ENCODE measurements at places on chromosomes 4 and X. TPM values are rescaled to one million over a fixed set of nuclear protein-coding genes. Genes with fewer than 3 reads are reported as not detected.

- H3K4me1 ChIP-seq, result no peaks in the 10 kb centered on the region
- DNase-seq, result no peak
- H3K27me3 ChIP-seq, result no peaks in the 10 kb centered on the region
- H3K4me3 ChIP-seq, result no peak overlapping the region
Observed at GRCh38 chr4:174553828-174554227, 31.5 kb upstream of the HPGD start.

- DNase-seq, result no peak
- H3K4me3 ChIP-seq, result no peak overlapping the region
- no peaks in the 10 kb centered on the region for H3K36me3 ChIP-seq
- H3K4me1 ChIP-seq, result no peaks in the 10 kb centered on the region
- H3K27me3 ChIP-seq, result no peaks in the 10 kb centered on the region
- no peak overlapping the region for H3K27ac ChIP-seq
Observed at GRCh38 chrX:80316526-80316925, 103.7 kb upstream of the TENT5D start.

DNA sequence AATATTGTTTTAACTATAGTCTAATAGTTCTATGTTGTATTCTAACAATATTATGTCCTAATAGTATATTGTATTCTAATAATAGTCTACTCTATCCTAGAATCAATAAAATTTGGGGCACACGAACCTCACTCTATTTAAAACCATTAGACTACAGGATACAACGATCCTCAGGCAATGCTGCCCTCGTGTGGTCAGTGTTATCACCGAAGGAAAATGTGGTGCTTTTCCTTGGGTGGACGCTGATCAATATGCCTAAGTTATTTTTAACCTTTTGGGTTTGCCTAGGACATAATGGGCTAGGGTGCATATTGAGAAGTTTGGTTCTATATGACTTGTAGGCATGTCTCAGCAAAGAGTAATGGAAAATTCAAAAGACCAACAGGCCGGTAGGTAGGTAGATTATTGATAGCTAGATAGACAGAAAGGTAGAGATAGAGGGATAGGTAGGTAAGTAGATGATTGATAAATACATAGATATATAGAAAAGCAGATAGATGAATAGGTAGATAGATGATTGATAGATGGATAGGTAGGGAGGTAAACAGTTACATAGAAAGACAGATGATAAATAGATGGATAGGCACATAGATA lies 75.1 kb downstream of the PRKX start:
- no peak overlapping the region for H3K27ac ChIP-seq
- H3K27me3 ChIP-seq, result no peaks in the 10 kb centered on the region
- no peaks in the 10 kb centered on the region for H3K4me1 ChIP-seq
- H3K36me3 ChIP-seq, result no peaks in the 10 kb centered on the region
- peak; percentile 58 for DNase-seq

DNA sequence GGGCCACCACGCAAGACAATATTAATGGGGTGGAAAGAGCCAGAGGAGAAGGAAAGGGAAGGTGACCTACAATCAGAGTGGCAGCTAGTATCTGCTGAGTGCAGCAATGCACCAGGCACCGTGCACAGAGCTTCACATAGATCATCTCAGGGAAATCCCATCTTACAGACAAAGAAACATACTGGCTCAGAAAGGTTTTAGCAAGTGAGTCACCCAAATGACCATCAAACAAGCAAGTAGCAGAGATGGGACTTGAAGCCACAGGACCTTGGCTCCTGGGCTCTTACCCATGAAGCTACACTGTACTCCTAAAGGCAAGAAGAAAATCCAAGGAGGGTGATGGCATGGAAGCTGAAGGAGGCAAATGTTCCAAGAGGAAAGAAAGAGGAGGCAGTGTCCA lies 6.8 kb downstream of the ANXA5 start:
- peak overlapping the region; percentile 57 for H3K27ac ChIP-seq
- no peaks in the 10 kb centered on the region for H3K36me3 ChIP-seq
- no peak overlapping the region for H3K4me3 ChIP-seq
- H3K4me1 ChIP-seq, result peaks cover 23% of the 10 kb centered on the region

DNA sequence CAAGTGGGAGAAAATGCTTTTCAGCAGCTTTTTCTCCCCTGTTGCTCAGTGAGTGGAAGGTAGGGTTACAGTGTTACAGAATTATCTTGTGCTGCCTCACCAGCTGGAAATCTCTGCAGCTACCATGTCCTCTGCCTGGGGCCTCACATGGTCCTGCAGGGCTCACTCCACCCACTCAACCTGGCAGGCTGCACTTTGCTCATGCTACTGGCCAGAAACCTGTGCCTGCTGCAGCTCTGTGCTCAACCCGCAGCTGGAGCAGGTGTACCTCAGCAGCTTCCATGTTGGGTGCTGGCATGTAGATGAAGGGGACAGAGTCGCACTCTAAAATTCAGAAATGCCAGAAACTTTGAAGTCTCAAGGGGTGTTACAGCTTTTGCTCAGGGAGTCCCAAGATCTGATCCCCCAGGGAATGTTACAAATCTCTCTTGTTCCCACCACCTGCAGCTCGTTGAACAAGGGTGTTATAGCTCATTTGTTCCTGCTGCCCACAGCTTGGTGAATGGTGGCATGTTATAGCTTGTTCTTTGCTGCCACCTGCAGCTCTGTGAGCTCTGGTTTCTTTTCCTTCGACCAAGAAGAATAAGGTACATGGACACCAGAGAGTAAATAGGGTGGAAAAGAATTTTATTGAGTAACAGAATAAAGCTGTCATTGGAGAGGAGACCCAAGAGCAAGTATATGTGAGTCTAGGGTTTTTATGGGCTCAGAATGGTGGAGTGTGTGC lies 845.8 kb downstream of the TECRL start:
- no peaks in the 10 kb centered on the region for H3K36me3 ChIP-seq
- no peak overlapping the region for H3K27ac ChIP-seq
- no peaks in the 10 kb centered on the region for H3K4me1 ChIP-seq
- H3K27me3 ChIP-seq, result no peaks in the 10 kb centered on the region

GRCh38 chr4:122537388-122538135 lies 81.0 kb upstream of the IL2 start:
- no peaks in the 10 kb centered on the region for H3K36me3 ChIP-seq
- H3K27me3 ChIP-seq, result no peaks in the 10 kb centered on the region

- H3K4me1 ChIP-seq, result no peaks in the 10 kb centered on the region
- no peaks in the 10 kb centered on the region for H3K27me3 ChIP-seq
- no peaks in the 10 kb centered on the region for H3K36me3 ChIP-seq
- no peak overlapping the region for H3K4me3 ChIP-seq
Observed at GRCh38 chr4:87783781-87784180, 15.6 kb upstream of the IBSP start.

GRCh38 chr4:151318307-151319006 lies 6.9 kb downstream of the SH3D19 start:
- no peaks in the 10 kb centered on the region for H3K27me3 ChIP-seq
- no peak for DNase-seq

DNA sequence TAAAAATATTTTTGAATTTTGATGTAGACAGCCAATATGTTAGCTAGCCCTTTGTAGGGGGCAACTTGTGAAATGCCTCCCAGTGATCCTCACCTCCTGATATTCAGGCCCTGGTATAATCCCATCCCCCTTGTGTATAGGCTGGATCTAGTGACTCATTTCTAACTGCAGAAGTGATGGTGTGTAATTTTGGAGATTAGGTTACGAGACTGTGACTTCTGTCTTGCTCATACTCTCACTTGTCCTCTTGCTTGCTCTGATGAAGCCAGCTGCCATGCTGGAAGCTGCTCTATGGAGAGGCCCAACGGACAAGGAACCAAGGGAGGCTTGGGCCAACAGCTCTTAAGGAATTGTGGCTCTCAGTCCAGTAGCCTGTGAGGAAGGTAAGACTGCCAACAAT lies 61.7 kb downstream of the GPR82 start:
- DNase-seq, result no peak
- no peaks in the 10 kb centered on the region for H3K36me3 ChIP-seq
- H3K27me3 ChIP-seq, result no peaks in the 10 kb centered on the region
- H3K4me1 ChIP-seq, result no peaks in the 10 kb centered on the region
- H3K4me3 ChIP-seq, result no peak overlapping the region

FGFBP2 gene
- 0.93 TPM for total RNA-seq

CTAG1A gene
- total RNA-seq, result not detected

WDR17 gene
- total RNA-seq, result 4.3 TPM

Measured in GM23338 (cell line).